CD4-positive, alpha-beta T cell treated with Interleukin-6 for 4 hours (primary cell): ENCODE measurements at places on chromosomes 2 and 18.

DNA sequence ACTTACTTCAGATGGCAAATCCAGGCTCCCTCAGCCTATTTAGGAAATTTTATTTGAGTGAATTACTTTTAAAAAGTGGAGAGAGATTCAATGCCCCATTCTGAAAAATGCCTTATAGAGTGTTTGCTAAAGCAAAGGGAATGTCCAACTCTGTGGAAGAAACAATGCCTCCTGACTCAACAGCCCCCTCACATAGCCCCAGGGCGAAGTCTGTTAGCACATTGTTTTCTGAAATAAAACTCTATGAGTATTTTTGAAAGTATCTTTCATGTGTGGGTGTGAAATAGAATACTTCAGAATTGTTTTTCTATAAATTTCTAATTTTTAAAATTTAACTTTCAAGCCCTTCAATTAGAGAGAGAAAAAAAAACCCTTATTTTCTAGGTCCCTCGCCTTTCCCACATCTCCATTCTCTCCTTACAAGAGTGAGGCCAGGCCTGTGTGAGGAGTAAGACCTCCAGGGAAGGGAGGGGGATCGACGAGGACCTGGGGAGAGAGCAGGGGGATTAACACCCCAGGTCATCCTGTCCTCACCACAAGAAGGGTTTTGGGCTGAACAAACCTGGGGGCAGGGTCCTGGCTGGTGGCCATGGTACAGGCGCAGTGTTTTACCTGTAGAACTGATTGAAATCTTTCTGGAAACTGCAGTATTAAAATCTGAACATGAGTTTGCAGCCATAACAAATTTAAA is 141.4 kb downstream of the SNTG2 start:
- no peak for DNase-seq

GRCh38 chr2:24453379-24454073 is 37.5 kb upstream of the NCOA1 start:
- no peak for DNase-seq

- DNase-seq = no peak
Observed at GRCh38 chr2:127676906-127677305, 1.6 kb upstream of the LIMS2 start.

DNA sequence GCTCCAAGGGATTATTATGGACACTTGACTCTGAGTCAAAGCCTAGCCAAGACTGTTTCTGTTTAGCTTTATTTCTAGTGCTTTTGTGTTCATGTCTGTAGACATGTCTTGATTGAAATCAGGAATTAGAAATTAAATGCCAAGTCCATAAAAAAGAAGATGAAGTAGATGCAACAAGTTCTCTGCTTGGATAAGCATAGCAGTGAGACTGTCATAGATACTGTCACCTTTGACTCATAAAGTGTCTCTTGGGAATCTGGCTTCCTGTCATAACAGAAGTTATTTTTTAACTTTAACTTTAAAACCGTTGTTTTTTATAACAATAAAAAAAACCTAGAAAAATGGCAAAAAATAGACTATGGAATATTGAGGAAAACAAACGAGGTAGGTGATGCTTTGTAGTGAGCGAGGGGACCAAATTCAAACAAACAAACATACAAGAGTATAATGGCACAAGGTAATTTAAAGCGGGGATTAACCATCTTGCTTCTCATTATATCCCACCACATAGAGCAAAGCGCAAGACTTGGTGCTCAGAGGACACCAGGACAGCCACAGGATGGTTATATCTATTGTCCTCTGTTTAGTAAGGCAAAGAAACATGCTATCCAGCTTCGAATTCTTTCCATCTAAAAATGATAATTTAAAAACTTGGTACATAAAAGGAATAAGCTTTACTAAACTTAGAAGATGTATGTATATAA is 64.6 kb downstream of the CD226 start:
- DNase-seq = no peak

DNA sequence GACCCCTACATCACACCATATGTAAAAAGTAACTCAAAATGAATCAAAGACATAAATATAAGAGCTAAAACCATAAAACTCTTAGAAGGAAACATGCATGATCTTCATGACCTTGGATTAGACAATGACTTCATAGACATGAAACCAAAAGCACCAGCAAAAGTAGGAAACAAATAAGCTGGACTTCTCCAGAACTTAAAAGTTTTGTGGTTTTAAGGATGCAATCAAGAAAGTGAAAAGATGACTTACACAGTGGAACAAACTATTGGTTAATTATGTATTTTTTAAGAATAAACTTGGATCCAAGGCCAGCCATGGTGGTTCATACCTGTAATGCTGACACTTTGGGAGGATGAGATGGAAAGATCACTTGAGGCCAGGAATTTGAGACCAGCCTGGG is 150.2 kb downstream of the GALNT1 start:
- no peak for DNase-seq

- DNase-seq = no peak
Observed at GRCh38 chr2:236815746-236816145, 246.1 kb downstream of the ACKR3 start.
